ENCODE measurements at places on chromosomes 6 and 20.
A peak's percentile ranks its signal among the peaks of the same experiment; 100 is the strongest.

- no peak for DNase-seq
These were observed 181.1 kb upstream of the STXBP5 start for GRCh38 chr6:147023148-147023547.

- no peak for DNase-seq
These were observed 15.1 kb downstream of the SLC22A3 start for GRCh38 chr6:160363016-160363996.

GRCh38 chr6:62528894-62529526, 243.0 kb upstream of the KHDRBS2 start:
- DNase-seq, result no peak

DNA sequence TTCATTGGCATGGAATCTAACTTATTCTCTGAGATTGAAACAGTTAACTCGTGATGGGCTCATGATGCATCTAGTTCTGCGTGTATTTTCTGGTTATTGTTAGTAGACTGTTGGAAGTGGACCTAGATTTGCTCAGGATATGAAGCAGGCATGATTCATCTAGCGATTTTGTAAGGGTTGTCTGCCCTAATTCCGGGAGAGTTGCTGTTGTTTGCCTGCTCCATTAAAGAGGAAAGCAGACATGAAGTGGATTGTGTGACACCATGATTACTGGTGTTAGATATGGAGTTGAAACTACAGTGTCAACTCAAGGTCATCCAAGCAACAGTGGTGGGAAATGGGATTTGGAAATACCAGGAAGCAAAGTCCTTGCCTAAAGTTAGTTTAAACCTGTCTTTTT, 41.0 kb downstream of the SOX4 start:
- DNase-seq, result no peak

DNA sequence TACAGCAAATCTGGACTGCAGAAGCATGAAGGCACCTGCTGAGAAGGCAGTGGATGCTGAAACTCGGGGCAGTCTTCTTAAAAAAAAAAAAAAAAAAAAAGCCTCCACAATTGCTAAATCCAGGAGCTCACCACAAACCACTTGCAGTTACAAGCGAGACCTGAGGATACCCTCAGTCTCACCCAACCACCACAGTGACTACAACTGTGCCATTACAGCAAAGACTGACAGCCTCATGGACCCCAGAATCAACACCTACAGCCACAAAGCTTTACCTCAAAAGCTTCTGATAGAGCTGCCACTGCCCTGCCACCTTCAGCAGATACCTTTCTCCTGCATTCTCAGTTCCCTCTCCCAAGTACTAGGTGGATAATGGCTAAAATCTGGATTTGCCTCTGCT, 9.0 kb downstream of the COL21A1 start:
- DNase-seq, result peak; percentile 1

GRCh38 chr20:13995086-13995665, at the start of gene MACROD2:
Gene MACROD2 (plus strand): TSS chr20:13995516.
- peak; percentile 40 for DNase-seq

- no peak for DNase-seq
These were observed 29.1 kb upstream of the SASH1 start for GRCh38 chr6:148313488-148313887.

GRCh38 chr20:8457978-8458377, 325.9 kb downstream of the PLCB1 start:
- DNase-seq, result no peak

GRCh38 chr6:12245763-12246718, 44.1 kb upstream of the EDN1 start:
- DNase-seq, result no peak

GRCh38 chr6:11460001-11460668, 77.4 kb upstream of the TMEM170B start:
- peak; percentile 56 for DNase-seq

Measured in activated CD4-positive, alpha-beta T cell treated with anti-CD3 and anti-CD28 coated beads, Interleukin-2, amount 50 U/mL, for 16 hours (primary cell).